ENCODE measurements at places on chromosomes 5 and 9.

DNA sequence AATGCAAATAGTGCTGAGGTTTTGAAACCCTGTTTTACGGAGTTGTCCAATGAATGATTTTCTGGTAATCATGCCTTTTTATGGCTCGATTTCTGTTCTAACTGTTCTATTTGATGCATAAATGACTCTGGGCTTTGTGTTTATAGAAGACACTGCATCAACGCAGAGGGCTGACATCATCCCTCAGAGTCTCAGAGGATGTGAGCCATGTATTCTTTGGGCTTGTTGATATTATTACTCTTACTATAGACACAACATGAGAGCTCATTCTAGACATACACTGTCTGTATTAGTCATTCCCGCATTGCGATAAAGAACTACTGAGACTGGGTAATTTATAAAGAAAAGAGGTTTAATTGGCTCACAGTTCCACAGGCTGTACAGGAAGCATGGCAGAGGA, 31.6 kb downstream of the CDH6 start:
- DNase-seq, result no peak

GRCh38 chr5:141186897-141187512, at the start of gene PCDHB9:
PCDHB9 (plus strand) TSS chr5:141187161; CDS start chr5:141187319, 158 bp downstream.
- DNase-seq, result no peak

GRCh38 chr9:120264528-120264927, 315.4 kb downstream of the CDK5RAP2 start:
- no peak for DNase-seq

DNA sequence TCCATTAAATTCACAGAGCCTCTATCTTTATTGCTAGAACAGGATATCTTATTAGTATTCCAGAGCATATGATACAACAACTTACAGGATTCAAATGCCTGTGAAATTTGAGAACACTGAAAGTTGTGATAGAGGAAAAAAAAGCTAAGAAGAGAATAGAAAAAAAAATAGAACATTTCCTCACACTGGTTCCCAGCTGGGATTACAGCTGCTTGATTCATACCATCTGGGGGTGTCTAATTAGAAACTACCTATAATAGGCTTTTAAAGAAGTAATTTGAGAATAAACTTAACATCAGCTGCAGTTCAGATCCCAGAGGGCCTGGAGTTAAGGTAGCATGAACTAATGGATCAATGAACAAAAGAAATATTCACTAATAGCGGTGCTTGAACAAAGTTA, 922.0 kb downstream of the CDH12 start:
- DNase-seq, result no peak

- no peak for DNase-seq
Measured at GRCh38 chr5:107218457-107219193, 452.1 kb downstream of the EFNA5 start.

GRCh38 chr9:72909428-72909827, 43.4 kb downstream of the ALDH1A1 start:
- no peak for DNase-seq

- no peak for DNase-seq
Measured at GRCh38 chr9:92971776-92972175, 24.5 kb downstream of the FGD3 start.

- no peak for DNase-seq
Measured at GRCh38 chr5:178527458-178528307, 62.5 kb downstream of the COL23A1 start.

- no peak for DNase-seq
Measured at GRCh38 chr9:37918665-37919170, 14.8 kb upstream of the SLC25A51 start.

- DNase-seq, result no peak
Measured at GRCh38 chr5:80093796-80094195, 58.6 kb downstream of the THBS4 start.

GRCh38 chr9:21997480-21997879, 2.9 kb downstream of the CDKN2B-AS1 start:
- DNase-seq, result no peak

- DNase-seq, result no peak
Measured at GRCh38 chr5:147507480-147508126, 2.3 kb downstream of the DPYSL3 start.

Measured in left lobe of liver (tissue), 2 donors.